ENCODE measurements at places on chromosomes 4 and X.
A peak's percentile ranks its signal among the peaks of the same experiment; 100 is the strongest.

GRCh38 chr4:11421116-11421515, 7.6 kb downstream of the HS3ST1 start:
- no peaks in the 10 kb centered on the region for H3K4me1 ChIP-seq
- no peak overlapping the region for H3K4me3 ChIP-seq
- DNase-seq, result no peak
- no peak overlapping the region for H3K27ac ChIP-seq
- no peaks in the 10 kb centered on the region for H3K36me3 ChIP-seq
- H3K27me3 ChIP-seq, result peaks cover 8% of the 10 kb centered on the region

DNA sequence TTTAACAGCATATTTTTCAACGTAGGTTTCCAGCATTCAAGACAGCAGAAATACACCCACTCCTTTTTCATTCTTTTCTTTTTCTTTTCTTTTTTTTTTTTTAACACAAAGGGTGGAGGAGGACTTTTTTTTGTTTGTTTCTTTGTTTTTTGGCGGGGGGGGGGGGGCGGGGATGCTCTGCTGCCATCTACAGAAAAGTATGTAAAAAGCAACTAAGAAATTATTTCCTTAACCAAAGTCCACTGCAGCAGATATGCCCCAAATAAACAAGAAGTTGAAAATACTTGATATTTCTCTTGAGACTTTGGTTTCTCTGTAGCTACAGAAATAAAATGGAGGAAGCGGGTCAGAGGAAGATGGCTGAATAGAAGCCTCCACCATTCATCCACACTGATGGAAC, 63.2 kb upstream of the PBDC1 start:
- H3K27me3 ChIP-seq, result peaks cover 44% of the 10 kb centered on the region
- no peaks in the 10 kb centered on the region for H3K36me3 ChIP-seq
- no peak for DNase-seq
- no peak overlapping the region for H3K27ac ChIP-seq
- H3K4me1 ChIP-seq, result no peaks in the 10 kb centered on the region

- H3K4me3 ChIP-seq, result no peak overlapping the region
- no peak overlapping the region for H3K27ac ChIP-seq
- H3K27me3 ChIP-seq, result no peaks in the 10 kb centered on the region
- DNase-seq, result no peak
- no peaks in the 10 kb centered on the region for H3K36me3 ChIP-seq
Measured at GRCh38 chr4:124334119-124334518, 378.4 kb downstream of the ANKRD50 start.

DNA sequence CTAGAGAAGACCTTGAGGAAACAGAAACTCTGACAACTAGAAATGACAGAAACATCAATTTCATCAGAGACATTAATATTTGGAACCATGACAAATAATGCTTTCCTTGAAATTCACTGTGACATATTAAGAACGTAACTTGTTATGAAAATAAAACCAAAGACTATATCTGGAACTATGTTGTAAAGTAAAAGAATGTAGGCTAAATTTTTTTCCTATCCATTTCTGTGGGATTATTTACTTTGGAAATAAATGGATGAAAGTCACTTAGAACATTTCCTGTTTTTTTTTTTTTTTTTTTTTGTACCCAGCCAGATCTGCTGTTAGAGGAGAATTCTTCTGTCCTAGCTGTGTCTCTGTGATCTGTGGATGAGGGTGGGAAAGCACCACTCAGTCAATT, 255.9 kb downstream of the SPRY1 start:
- peaks cover 3% of the 10 kb centered on the region for H3K36me3 ChIP-seq
- H3K27me3 ChIP-seq, result peaks cover 2% of the 10 kb centered on the region
- DNase-seq, result no peak
- no peak overlapping the region for H3K4me3 ChIP-seq
- no peak overlapping the region for H3K27ac ChIP-seq

- no peak for DNase-seq
- peaks cover 64% of the 10 kb centered on the region for H3K27me3 ChIP-seq
Measured at GRCh38 chrX:11609109-11609508, 56.6 kb downstream of the ARHGAP6 start.

DNA sequence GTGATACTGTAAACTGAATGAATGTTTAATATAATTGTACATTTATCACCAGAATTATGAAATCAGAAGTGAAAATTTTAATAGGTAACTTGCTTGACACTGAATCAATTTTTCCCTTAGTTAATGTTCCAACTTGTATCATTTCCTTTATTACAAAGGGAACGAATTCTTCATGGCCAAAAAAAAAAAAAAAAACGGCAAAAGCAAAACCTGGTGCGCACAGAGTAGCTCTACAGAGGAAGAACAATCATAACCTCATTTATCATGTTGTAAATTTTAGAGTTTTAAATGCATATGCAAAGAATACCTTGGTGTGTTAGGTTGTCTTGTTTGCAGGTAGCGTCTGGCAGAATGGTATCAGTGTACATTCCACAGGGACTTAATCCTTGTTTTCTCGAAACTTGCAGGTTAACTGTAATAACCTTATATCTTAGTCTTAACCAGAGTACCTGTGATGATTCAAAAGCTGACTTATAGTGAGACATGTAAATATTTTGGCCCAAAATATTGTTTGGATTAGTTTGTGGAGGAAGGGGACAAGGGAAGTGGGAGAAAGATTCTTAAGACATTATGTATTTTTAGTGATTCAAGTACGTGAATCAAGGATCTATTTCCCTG, 70.0 kb downstream of the NPNT start:
- DNase-seq, result no peak
- H3K27me3 ChIP-seq, result peaks cover 3% of the 10 kb centered on the region
- H3K36me3 ChIP-seq, result no peaks in the 10 kb centered on the region
- H3K4me3 ChIP-seq, result no peak overlapping the region
- H3K27ac ChIP-seq, result no peak overlapping the region

GRCh38 chr4:20376070-20376469, 124.4 kb downstream of the SLIT2 start:
- H3K27ac ChIP-seq, result no peak overlapping the region
- no peaks in the 10 kb centered on the region for H3K4me1 ChIP-seq
- H3K27me3 ChIP-seq, result no peaks in the 10 kb centered on the region
- DNase-seq, result no peak
- no peaks in the 10 kb centered on the region for H3K36me3 ChIP-seq

- no peak overlapping the region for H3K27ac ChIP-seq
- DNase-seq, result no peak
- H3K4me1 ChIP-seq, result no peaks in the 10 kb centered on the region
Measured at GRCh38 chr4:91958596-91958995, 345.2 kb upstream of the GRID2 start.

GRCh38 chrX:140091125-140091886, 126.0 kb upstream of the CXorf66 start:
- peaks cover 68% of the 10 kb centered on the region for H3K27me3 ChIP-seq
- H3K4me3 ChIP-seq, result peak overlapping the region; percentile 42
- H3K36me3 ChIP-seq, result no peaks in the 10 kb centered on the region
- DNase-seq, result peak; percentile 39
- H3K27ac ChIP-seq, result no peak overlapping the region

DNA sequence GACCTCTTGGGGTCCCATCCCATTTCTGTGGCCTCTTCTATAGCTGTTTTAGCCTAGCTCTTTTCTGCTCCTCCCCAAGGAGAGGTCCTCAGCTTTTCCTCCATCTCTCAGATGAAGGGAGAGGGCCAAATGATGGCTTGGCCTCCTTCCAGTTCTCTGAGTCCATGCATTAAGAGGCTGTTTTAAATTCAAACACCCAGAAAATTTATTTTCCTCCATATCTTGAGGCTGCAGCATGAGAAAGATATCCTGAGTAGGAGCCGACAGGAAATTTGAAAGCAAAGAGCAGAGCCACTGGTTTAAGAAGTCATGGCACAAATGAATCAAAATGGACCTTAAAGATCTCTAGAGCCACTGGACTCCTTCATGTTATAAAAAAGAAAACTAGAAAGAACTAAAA, 558.8 kb downstream of the MID1IP1 start:
- DNase-seq, result no peak
- H3K36me3 ChIP-seq, result no peaks in the 10 kb centered on the region
- H3K27ac ChIP-seq, result no peak overlapping the region
- H3K4me3 ChIP-seq, result no peak overlapping the region
- H3K27me3 ChIP-seq, result peaks cover 43% of the 10 kb centered on the region

- H3K4me1 ChIP-seq, result no peaks in the 10 kb centered on the region
- no peak overlapping the region for H3K4me3 ChIP-seq
- peaks cover 19% of the 10 kb centered on the region for H3K27me3 ChIP-seq
- DNase-seq, result no peak
Measured at GRCh38 chrX:87105131-87105530, 412.5 kb upstream of the KLHL4 start.

DNA sequence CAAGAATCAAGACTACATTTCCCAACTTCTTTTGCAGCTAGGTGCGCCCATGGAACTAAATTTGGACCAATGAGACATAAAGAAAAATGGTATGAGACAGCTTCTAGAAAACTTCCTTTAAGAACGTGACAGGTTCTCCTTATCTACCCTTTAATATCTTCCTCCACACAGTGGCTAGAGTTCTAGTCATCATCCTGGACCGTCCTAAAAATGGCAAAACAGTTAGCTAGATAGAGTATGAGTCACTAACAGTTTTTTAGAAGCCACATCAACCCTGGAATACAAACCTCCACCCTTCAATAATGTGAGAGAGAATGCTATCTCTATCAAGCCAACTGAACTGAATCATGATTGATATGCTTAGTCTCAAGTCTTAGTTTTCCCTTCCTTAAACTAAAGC, 267.9 kb upstream of the SLC7A11 start:
- H3K27me3 ChIP-seq, result no peaks in the 10 kb centered on the region
- no peaks in the 10 kb centered on the region for H3K36me3 ChIP-seq
- no peaks in the 10 kb centered on the region for H3K4me1 ChIP-seq
- H3K4me3 ChIP-seq, result no peak overlapping the region
- no peak overlapping the region for H3K27ac ChIP-seq

- H3K36me3 ChIP-seq, result no peaks in the 10 kb centered on the region
- peaks cover 15% of the 10 kb centered on the region for H3K27me3 ChIP-seq
- no peak for DNase-seq
- H3K4me3 ChIP-seq, result no peak overlapping the region
- no peak overlapping the region for H3K27ac ChIP-seq
Measured at GRCh38 chr4:151304755-151305154, 20.6 kb downstream of the SH3D19 start.

DNA sequence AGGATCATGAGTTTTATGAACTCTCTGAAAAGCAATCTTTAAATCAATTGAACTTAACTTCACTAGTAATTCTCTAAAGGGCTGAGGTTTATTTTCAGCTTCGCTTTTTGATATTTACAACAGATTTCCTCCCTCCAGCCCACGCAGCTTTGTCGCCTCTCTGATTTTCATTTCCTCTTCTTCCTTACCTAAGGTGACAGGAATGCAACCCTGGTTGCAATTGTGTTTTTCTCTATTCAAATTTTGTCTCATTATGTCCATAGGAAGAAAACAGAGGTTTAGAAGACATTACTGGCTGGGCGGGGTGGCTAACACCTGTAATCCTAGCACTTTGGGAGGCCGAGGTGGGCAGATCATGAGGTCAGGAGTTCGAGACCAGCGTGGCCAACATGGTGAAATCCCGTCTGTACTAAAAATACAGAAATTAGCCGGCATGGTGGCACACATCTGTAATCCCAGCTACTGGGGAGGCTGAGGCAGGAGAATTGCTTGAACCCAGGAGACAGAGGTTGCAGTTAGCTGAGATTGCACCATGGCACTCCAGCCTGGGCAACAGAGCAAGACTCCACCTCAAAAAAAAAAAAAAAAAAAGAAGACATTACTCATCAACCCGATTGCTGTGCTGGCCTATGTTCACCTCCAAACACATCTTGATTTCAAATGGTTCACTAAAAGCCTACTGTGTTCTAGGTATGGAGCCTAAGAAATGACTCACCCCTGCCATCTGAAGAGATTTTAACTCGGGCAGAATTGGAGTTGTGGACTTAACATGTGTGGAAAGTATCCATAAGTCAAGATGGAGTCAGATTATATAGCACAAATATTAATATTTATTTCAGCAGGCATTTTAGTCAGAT, 36.8 kb downstream of the VSIG4 start:
- H3K36me3 ChIP-seq, result no peaks in the 10 kb centered on the region
- H3K4me1 ChIP-seq, result peaks cover 65% of the 10 kb centered on the region
- no peak for DNase-seq
- H3K27ac ChIP-seq, result no peak overlapping the region
- no peak overlapping the region for H3K4me3 ChIP-seq

- DNase-seq, result no peak
- H3K27ac ChIP-seq, result no peak overlapping the region
- no peaks in the 10 kb centered on the region for H3K27me3 ChIP-seq
- H3K4me1 ChIP-seq, result no peaks in the 10 kb centered on the region
- no peaks in the 10 kb centered on the region for H3K36me3 ChIP-seq
Measured at GRCh38 chr4:160299608-160300007, 1196.7 kb downstream of the RAPGEF2 start.

GRCh38 chrX:10028283-10029104, 61.3 kb downstream of the CLDN34 start:
- peaks cover 9% of the 10 kb centered on the region for H3K4me1 ChIP-seq
- H3K27ac ChIP-seq, result no peak overlapping the region
- peaks cover 17% of the 10 kb centered on the region for H3K27me3 ChIP-seq
- DNase-seq, result no peak
- no peak overlapping the region for H3K4me3 ChIP-seq
- no peaks in the 10 kb centered on the region for H3K36me3 ChIP-seq

GRCh38 chr4:141158219-141158618, 24.9 kb upstream of the RNF150 start:
- no peak overlapping the region for H3K27ac ChIP-seq
- no peak overlapping the region for H3K4me3 ChIP-seq
- no peaks in the 10 kb centered on the region for H3K36me3 ChIP-seq
- H3K27me3 ChIP-seq, result peaks cover 22% of the 10 kb centered on the region
- H3K4me1 ChIP-seq, result no peaks in the 10 kb centered on the region
- DNase-seq, result no peak

DNA sequence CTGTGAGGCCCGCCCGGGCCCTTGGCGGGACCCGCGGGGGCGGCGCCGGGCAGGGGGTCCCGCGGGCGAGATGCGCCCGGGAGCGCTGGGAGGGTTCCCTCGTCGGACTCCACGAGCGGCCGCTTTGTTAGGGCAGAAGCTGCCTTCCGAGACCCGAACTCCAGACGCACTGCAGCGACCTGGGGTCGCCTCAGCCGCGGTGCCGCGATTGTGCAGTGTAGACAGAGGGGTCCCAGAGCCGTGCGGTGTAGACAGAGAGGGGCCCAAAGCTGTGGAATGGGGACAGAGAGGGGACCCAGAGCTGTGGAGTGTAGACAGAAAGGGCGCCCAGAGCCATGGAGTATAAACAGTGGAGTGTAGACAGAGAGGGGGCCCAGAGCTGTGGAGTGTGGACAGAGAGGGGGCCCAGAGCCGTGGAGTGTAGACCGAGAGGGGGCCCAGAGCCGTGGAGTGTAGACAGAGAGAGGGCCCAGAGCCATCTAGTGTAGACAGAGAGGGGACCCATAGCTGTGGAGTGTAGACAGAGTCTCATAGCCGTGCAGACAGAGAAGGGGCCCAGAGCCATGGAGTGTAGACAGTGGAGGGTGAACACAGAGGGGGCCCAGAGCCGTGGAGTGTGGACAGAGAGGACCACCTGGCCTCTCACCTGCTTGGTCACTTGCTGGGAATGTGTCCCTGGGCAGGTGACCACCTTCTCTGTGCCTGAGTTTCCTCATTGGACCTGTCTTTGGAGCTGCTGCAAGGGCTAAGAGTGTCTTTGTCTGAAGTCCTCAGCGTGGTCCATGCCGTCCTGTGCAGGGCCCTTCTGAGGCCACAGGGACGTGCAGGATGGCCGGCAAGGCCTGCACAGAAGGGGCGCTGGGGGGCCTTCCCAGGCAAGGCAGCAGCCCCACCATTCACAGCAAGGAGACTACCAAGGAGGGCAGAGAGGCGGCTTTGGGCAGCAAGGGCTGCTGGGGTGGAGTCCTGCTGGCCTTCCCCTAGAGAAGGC, 875 bp downstream of the RGS12 start:
- DNase-seq, result peak; percentile 61
- peak overlapping the region; percentile 68 for H3K4me3 ChIP-seq
- H3K27ac ChIP-seq, result no peak overlapping the region
- H3K4me1 ChIP-seq, result peaks cover 12% of the 10 kb centered on the region
- H3K36me3 ChIP-seq, result no peaks in the 10 kb centered on the region

GRCh38 chrX:2707334-2707760, 16.3 kb downstream of the CD99 start:
- peaks cover 49% of the 10 kb centered on the region for H3K36me3 ChIP-seq
- peak overlapping the region; percentile 55 for H3K4me3 ChIP-seq
- no peaks in the 10 kb centered on the region for H3K27me3 ChIP-seq
- peaks cover 90% of the 10 kb centered on the region for H3K4me1 ChIP-seq

All from activated T-cell treated with anti-CD3 and anti-CD28 coated beads, Interleukin-2, amount 50 U/mL, for 24 hours (primary cell).